ENCODE measurements at places on chromosomes 7 and 10.

- DNase-seq = no peak
These were observed 58.0 kb upstream of the ZPBP start for GRCh38 chr7:50151001-50151400.

- no peak for DNase-seq
These were observed 22.2 kb downstream of the LIPK start for GRCh38 chr10:88728107-88728763.

DNA sequence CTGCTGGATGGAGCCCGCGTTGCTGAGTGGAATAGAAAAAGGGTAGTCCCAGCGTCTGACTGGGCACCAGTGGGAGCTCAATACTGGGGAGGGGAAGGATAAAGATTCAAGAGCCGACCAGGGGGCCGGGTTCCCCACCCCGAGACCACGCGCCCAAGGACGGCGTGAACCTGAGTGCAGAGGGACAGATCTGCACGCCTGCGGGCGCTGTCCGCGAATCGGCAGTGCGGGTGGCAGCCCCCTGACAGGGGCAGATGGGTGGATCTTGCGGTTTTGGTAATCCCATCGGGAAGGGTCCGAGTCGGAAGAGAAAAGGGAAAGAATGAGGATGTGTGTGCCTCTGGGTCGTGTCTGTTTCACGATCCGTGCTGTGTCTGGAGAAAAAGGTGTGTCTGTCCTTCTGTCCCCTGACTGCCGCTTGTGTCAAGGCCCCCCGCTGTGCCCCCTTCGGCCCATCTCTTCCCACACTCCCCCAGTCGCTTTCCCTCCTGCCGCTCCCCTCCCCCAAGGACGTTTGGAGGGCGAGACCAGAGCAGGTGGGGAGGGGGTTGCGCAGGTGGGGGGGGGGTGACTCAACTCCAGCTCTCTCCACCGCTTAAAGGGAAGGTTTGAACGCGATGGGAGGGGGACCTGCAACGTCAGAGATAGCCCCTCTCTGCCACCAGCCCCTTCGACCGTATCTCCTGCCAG lies 734 bp upstream of the VGF start:
- DNase-seq = no peak

DNA sequence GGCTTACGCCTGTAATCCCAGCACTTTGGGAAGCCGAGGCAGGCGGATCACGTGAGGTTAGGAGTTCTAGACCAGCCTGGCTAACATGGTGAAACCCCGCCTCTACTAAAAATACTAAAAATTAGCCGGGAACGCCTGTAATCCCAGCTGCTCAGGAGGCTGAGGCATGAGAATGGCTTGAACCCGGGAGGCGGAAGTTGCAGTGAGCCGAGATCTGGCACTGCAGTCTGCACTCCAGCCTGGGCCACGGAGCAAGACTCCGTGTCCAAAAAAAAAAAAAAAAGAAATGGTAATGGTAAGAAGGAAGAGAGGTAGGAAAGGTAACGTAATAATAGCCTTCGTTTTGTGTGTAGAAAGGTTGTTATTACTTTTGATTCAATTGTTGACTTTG lies 1.2 kb downstream of the HSPA14 start:
- no peak for DNase-seq

- peak; percentile 69 for DNase-seq
These were observed 96.7 kb upstream of the IKZF1 start for GRCh38 chr7:50207686-50208255.

Data from coronary artery (tissue), 2 donors.